ENCODE measurements at places on chromosomes 11 and 22.

GRCh38 chr22:20159076-20159475 is 8.2 kb upstream of the CCDC188 start:
- DNase-seq = no peak

DNA sequence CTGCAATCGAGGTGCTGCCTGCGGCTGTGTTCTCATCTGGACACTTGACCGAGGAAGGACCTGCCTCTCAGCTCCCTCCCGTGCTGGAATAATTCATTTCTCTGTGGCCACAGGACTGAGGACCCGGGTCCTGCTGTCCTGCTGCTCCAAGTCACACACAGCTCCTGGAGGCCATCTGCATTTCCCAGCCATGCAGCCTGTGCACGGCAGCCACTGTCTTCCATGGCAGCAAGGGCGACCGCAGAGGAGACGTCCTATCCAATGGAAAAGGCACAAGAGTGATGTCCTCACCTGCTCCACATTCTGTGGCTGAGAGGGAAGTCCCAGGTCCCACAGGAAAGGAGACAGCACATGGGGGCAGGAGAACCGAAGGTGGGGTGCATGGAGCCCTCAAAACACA is 495.8 kb downstream of the BRD1 start:
- no peak for DNase-seq

DNA sequence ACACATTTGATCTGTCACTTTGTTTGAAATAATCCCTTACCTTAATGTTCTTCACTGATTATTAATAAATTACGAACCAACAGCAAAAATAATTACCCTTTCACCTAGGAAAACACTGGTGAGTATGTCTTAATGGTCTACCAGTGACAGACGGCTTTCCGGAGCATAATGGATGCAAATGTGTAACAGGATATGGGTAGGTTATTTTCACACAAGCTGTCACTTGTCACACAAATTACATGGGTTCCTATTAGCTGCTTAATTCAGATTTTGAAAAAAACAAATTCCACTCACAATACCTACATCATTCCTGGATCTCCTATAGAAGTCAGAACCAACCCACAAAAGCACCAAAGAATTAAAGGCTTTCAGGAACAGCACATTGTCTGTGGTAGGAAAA is 127.9 kb downstream of the WT1 start:
- DNase-seq = no peak

DNA sequence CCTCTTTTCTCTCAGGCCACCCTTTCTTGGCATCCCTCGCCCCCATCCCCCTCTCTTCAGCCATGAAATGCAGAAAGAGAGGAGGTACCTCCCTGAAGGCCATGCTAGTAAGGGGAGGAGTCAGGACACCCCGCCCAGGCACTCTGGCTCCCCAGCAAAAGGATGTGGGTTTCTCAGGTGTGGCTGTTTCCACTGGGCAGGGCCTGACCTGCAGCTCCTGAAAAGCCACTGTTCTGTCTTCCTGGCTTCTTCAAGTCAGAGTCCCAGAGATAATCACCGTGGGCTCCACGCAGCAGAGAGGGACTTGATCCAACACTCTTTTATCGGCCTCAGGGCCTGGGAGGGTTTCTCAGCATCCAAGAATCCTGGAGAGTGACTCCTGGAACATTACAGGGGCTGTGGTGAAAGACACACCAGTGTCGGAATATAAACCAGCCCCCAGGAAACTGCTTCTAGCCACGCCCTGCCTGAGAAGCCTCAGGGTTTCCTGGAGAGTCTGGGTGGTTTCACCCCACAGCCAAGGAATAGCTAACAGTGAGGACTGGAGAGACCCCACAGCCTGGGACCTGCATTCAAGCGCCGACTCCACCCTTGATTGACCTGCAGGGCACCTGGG is 45.7 kb upstream of the TSPAN18 start:
- peak; percentile 38 for DNase-seq

DNA sequence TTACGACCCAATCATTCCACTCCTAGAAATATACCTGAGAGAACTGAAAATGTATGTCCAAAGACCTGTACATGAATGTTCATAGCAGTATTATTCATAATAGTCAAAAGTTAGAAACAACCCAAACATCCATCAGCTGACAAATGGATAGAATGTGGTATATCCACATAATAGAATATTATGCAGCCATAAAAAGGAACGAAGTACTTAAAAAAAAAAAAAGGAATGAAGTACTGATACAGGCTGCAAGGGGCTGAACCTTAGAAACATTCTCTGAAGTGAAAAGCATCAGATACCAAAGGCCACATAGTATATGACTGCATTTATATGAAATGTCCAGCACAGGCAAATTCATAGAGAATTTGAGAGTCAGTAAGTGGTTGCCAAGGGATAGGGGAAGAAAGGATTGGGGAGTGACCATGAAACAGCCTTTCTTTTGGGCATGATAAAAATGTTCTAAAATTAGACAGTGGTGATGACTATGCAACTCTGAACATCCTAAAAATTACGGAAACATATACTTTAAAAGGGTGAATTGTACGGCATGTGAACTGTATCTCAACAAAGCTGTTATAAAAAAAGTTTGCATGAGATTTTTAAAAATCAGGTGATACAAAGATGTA is 1.8 kb downstream of the TPST2 start:
- DNase-seq = no peak

GRCh38 chr22:41047801-41048211 is 44.6 kb upstream of the EP300 start:
- no peak for DNase-seq

DNA sequence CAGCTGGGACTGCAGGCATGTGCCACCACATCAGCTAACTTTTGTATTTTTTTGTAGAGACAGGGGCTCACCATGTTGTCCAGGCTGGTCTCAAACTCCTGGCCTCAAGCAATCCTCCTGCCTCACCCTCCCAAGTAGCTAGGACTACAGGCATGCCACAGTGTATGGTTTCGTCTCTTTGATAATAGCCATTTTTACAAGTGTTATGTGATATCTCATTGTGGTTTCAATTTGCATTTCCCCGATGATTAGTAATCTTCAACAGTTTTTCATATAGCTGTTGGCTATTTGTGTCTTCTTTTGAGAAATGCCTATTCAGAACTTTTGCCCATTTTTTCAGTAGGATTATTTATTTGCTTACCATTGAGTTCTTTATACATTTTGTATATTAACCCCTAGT is 9.0 kb upstream of the MTMR3 start:
- no peak for DNase-seq

GRCh38 chr11:22725079-22725478 is 58.7 kb downstream of the GAS2 start:
- DNase-seq = no peak

DNA sequence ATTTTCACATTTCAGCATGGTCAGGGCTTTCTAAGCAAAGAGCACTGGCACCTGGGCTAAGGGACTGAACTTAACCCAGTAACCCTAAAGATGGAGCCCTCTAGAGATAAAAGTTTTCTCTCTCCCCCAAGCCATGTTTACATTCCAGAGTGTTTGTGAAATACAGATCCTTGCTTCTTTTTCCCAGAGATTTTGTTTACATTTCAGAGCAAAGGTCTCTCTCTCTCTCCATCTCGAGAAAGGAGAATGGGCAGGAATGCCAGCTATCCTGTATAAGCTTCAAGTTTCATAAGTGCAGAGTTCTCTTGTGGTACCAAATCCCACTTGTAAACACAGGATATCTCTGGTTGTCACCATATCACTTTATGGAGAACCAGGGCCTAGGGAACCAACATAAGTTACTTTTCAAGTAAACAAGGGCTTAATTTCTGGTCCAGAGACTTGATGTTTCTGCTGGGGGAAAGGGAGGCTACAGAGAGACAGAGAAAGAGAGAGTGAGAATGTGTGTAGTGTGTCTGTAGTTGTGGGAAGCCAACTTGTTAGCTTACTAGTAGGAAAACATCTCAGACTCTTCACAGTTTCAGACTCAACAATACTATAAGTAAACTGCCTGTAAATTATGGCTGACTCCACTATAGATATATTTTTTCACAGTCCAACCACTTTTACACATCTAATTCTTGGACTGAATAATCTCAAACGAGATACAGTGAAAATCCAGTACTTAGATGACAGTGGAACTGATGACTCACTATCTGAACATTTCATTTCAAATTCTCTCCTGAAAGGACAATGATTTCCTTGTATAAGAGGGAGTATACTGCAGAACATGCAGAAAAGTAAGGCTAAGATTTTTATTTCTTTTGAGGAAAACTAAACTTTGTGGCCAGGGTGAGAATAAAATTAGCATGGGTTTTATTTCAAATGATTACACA is 76.2 kb downstream of the ARHGAP32 start:
- no peak for DNase-seq

GRCh38 chr11:25928076-25928475 is 403.9 kb upstream of the ANO3 start:
- DNase-seq = no peak

DNA sequence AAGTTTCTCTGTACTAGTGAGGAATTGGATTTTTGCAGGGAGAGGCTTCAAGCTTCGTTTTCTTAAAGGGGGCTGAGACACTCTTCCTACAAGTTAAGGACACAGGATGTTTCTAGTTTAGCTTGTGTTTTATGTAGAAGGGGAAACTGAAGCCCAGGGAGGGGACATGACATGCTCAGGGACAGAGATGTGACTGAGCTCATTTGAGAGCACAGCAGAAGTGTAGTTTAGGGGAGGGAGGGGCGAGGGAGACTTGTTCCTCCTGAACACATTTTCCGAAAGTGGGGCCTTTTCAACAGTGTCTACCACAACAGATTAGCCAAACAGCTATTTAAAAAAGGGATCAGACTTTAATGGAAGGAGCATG is 148.1 kb downstream of the FBXO7 start:
- DNase-seq = no peak

- DNase-seq = no peak
These were observed 5.6 kb downstream of the DDX10 start for GRCh38 chr11:108670451-108670850.

DNA sequence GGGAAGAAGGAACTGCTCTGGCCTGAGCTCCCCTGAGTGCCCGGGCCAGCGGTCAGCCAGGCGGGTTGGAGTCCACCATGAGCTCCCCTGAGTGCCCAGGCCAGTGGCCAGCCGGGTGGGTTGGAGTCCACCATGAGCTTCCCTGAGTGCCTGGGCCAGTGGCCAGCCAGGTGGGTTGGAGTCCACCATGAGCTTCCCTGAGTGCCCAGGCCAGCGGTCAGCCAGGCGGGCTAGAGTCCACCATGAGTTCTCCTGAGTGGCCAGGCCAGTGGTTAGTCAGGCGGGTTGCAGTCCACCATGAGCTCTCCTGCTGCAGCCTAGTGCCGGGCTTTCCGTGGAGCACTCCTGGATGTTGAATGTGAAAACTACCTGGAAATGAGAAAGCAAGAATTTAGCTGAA is 844.0 kb downstream of the TBC1D22A start:
- DNase-seq = no peak

GRCh38 chr11:119316729-119317591 is at the start of gene MCAM:
TSS of gene MCAM (minus strand) at chr11:119317130. CDS start at chr11:119317101, 29 bp downstream.
- no peak for DNase-seq

DNA sequence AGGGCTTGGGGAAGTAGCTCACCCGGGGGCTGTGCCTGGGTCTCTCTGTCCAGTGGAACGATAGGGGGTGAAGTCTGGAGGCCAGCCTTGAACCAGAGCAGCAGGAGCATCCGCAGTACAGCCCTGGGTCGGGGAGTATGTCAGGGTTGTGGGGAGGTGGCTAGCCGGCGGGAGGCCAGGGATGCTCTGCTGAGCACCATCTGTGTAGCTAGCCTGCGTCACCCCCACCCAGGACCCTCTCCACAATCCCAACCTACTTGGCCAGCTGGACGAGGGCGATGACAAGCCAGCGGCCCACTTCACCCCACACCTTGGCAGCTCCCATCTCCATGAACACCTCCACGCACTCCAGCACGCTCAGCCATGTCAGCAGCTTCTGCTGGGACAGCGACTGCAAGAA is 2.2 kb downstream of the PEX16 start:
- no peak for DNase-seq

- DNase-seq = no peak
These were observed 82.4 kb upstream of the BLID start for GRCh38 chr11:122198291-122198983.

DNA sequence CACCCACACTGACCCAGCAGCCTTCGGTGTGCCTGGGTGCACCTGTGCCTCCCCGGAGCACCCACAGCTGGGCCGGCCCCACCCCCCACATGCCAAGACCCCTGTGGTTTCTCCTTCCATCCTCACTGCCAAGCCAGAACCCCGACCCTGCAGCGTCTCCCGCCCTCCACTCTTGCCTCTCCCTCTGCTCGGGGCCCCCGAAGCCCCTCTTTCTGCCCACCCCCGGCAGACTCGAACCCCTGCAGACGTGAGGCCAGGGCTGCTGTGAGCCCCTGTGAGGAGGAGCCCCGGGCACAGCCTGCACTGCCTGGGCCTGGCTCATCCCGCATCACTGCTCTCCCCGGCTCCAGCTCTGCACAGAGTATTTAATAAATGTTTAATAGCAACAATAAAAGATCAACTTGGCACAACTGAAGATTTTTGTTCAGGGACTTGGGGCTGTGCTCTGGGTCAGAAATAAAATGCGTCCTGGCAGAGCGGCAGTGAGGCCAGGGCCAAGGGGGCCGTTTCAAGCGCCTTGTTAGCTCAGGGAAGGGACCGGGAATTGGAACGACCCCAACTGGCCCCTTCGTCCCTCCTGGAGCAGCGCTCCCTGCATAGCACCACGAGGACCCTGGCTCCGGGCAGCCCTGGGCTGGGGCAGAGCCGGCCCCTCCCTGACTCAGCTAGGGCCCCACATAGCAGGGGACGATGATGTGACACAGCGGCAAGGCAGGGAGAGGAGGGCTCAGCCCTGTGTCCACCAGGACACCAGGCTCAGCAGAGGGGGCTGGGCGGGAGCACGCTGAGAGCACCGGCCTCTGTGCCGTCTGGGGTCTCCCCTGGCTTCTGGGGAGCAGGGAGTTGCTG is 520.8 kb downstream of the BRD1 start:
- no peak for DNase-seq

GRCh38 chr11:12991426-12991825 is 17.7 kb upstream of the RASSF10 start:
- no peak for DNase-seq

DNA sequence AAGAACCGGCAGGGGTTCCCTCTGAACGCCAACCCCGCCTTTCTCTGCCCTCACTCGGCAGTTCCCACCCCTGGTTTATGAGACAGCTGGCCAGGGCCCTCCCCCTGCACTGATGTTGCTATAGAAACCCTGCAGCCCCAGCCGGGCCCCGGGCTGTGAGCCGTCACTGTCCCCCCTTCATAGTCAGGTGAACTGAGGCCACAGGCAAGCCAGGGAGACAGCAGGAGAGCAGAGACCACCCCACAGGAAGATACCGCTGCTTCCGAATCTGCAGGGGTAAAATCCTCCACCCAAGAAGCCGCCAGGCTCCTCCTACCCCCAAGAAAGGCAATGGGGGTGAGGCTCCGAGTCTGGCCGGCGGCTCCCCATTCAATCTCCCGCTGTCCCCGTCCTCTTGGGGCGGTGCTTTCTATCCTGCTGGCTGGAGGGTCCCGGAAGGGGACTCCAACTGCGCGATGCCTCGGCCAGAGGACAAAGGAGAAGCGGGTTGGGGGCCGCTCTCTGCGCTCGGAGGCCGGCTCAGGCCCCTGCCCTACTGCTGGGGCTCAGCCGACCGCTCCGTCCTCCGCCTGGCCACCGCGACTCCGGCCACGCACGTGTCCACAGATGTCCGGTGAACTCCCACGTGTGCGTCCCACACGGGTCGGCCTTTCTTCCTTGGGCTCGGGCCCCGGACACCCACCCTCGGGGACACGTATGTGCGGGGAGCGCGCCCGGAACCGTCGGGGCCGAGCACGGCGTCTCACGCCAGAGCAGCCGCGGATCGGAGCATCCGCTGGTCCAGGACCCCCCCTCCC is 587 bp downstream of the SLC25A22 start:
- peak; percentile 84 for DNase-seq
